ENCODE measurements at places on chromosomes 11 and 22.
A peak's percentile ranks its signal among the peaks of the same experiment; 100 is the strongest.

- DNase-seq, result no peak
Measured at GRCh38 chr11:23519194-23519593, 658.9 kb upstream of the CCDC179 start.

DNA sequence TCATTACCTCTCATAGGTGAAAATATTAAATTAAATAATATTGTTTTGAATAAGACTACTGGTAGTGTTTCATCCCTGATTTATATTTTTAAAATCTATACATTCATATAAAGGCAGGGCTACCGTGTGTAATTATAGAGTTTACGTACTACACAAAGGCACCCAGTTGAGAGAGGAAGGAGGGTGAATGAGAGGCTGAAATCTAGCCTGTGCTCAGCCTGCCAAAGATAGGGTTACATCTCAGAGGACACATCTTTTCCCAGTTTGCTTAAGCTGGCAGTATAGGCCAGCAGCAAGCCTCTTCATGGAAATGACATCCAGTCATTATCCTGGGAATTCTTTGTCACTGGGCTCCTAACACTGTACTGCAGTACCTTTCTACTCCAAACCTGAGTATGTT is 7.5 kb upstream of the B3GNT6 start:
- no peak for DNase-seq

- no peak for DNase-seq
Measured at GRCh38 chr11:120096369-120097191, 41.3 kb downstream of the TRIM29 start.

GRCh38 chr22:17302616-17303015 is 66.6 kb upstream of the CECR2 start:
- no peak for DNase-seq

DNA sequence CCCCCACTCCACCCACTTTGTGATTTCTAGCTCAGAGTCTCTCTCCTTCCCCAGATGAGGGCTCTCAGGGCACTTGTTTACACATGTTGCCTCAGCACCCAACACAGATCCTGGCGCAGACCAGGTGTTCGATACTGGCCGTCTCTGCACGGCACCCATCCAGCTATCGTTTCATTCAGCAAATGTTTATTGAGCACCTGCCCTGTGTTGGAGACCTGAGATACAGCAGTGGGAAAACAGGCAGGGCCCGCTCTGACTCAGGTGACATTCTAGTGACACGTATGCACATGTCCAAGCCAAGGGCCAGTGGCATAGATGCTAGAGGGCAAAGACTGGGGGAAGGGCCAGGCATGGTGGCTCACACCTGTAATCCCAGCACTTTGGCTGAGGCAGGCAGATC is 71.9 kb downstream of the NFAM1 start:
- no peak for DNase-seq

- no peak for DNase-seq
Measured at GRCh38 chr22:39130152-39130704, 22.3 kb downstream of the CBX7 start.

- DNase-seq, result peak; percentile 100
Measured at GRCh38 chr22:35589071-35589755, 27.9 kb downstream of the MB start.

DNA sequence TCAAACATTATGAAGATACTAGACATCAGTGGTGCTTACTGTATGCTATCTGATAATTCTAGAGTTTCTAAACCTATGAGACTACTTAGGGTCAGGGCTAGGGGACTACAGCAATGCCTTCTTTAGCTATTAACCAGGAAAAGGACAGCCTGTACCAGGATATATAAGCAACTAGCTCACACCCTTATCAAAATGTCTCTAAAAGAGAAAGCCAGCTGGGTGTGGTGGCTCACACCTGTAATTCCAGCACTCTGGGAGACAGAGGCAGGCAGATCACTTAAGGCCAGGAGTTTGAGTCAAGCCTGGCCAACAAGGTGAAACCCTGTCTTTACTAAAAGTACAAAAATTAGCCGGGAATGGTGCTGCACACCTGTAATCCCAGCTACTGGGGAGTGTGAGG is 55.8 kb downstream of the RAB6A start:
- no peak for DNase-seq
